ENCODE measurements at places on chromosomes 2 and 18.

- DNase-seq, result no peak
Measured at GRCh38 chr2:48717846-48718245, 37.7 kb downstream of the LHCGR start.

GRCh38 chr2:216302981-216303676 lies 69.2 kb downstream of the MARCHF4 start:
- DNase-seq, result no peak

GRCh38 chr2:216416571-216417307 lies 4.5 kb downstream of the SMARCAL1 start:
- DNase-seq, result no peak

- DNase-seq, result no peak
Measured at GRCh38 chr2:117308861-117309770, 505.4 kb upstream of the DDX18 start.

DNA sequence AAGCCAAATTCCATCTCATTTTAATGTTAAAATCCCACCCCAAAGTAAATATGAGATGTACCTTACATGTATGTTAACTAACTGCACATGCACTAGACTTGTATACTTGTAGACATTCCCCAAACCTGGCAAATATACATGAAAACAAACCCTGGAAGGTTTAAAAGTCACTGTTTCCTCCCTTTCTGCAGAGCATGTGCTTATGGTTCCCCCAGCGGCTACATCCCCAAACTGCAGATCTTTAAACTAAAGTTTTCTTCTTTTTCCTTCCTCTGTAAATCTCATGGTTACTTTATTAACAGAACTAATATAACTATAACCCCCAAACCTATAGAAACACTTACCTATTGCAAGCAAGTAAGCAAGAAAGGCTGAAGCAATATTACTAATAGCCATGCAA lies 731.5 kb downstream of the LRP1B start:
- DNase-seq, result no peak

- no peak for DNase-seq
Measured at GRCh38 chr2:25539136-25539535, 134.2 kb downstream of the DTNB start.

DNA sequence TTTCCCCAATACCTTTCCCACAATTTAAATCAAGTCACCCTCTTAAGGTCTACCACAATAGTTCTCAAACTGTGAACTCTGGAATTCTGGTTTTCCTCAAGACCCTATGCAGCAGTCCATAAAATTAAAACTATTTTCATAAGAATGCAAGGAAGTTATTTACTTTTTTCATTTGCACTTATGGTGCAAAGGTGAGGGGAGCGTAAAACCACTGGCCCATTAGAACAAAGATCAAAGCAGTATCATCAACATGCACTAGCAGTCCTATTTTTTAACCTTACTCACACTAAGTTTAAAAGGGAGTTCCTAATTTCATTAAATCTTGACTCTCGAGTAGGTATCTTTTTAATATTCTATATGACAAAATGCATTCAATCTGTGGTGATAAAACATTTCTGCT lies 85.3 kb downstream of the MEMO1 start:
- DNase-seq, result no peak

DNA sequence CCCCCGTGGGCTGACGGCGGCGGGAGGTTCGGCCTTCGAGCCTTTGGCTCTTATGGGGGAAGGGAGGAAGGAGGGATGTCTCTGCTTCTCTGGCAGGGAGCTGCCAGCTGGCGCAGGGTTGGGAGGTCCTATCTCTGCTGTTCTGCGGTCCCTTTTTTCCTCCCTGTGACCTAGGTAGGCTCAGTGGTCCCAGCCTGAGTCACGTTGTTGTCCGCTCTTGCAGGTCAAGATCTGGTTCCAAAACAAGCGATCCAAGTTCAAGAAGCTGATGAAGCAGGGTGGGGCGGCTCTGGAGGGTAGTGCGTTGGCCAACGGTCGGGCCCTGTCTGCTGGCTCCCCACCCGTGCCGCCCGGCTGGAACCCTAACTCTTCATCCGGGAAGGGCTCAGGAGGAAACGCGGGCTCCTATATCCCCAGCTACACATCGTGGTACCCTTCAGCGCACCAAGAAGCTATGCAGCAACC lies 2.5 kb downstream of the DLX1 start:
- DNase-seq, result no peak

DNA sequence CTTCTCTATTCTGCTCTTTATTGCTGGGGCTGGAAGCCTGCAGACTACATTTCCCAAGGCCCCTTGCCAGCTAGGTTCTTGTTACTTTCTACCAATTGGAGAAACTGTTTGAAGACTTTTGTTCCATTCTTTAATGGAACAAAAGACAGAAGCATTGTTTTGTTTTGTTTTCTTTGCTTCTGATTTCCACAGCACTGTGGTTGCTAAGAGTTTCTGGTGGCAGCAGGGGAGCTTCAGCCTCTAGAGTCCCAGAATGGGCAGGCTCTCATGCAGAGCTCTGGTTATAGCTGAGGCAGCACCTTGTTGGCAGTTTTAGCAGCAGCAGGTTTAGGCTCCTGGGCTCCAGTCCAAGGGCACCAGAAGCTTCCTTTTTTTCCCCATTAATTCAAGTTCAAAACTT lies 234.3 kb downstream of the ETAA1 start:
- no peak for DNase-seq

- DNase-seq, result no peak
Measured at GRCh38 chr2:219252900-219253752, at the start of gene TUBA4B. Gene TUBA4B (plus strand): TSS chr2:219253243. CDS start chr2:219253408, 165 bp downstream.

- no peak for DNase-seq
Measured at GRCh38 chr2:199488772-199489400, 31.1 kb upstream of the SATB2 start.

- DNase-seq, result no peak
Measured at GRCh38 chr2:64525317-64525613, 1.1 kb downstream of the AFTPH start.

DNA sequence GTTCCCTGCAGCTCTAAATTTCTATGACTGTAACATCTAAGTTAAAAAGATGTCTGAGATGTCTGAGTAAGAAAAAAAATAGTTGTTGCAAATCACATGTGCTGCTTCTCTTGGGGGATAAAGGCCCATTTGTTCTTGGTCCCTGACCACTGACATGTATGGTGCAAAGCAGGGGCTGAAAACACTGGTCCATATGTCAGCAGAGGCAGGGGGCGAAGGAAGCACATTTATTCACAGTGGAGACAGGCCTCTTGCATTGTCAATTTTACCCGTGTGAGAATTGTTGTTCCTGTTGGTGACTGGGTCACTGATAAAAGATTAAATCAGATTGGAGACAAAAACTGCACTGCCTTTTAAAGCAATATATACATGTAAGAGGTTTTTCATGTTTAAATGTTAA lies 38.8 kb downstream of the PRKCE start:
- DNase-seq, result no peak

GRCh38 chr2:148617219-148617618 lies 27.3 kb upstream of the EPC2 start:
- no peak for DNase-seq

DNA sequence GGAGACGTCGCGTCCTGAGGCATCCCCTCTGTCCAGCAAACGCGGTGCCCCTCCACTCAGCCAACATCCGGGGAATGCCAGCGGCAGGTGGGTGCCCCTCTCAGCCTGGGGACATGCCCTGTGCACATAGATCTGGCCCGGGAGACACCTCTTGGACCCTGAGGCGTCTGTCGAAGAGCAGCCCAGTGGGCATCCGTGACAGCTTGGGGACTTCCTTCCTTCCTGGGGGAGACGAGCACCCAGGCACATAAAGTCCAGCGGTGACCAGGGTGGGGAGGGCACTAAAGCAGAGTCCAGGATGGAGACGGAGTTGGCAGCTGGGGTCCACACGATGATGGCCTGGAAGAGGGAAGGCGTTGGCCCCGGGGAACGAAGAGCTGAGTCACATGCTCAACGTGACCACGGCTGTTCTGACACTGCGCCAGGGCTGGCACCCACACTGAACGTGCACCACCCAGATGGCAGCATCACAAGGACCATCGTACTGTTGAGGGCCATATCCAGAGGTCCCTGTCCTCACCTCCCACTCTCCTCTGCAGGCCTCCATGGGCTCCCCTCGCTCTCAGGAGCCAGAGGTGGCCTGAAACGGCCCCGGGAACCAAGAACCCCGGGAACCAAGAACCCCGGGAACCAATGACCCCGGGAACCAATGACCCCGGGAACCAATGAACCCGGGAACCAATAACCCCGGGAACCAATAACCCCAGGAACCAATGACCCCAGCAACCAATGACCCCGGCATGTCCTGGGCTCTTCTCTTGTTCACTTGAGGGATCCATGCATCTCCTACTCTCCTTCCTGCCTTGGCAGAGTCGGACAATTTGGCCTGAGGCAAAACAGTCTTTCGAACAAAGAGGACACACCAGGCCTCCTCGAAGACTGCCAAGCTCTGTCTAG lies 22.6 kb downstream of the HDAC4 start:
- DNase-seq, result no peak

DNA sequence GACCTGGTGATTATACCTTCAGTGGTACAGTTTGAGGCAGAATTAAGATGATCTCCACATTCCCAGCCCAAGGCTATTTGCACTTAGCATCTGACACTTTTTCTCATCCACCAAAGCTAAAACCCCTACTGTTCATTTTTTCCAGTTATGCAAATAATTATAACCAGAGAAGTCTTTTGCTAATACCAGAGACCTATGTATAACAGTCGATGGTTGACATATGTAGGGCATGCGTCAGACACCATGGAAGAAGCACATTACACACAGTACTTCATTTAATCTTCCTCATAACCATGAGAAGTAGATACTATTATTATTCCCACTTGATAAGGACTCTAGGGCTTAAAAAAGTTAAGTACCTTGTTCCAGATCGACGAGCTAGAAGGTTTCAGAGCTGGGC lies 36.5 kb downstream of the AP1S3 start:
- DNase-seq, result no peak

DNA sequence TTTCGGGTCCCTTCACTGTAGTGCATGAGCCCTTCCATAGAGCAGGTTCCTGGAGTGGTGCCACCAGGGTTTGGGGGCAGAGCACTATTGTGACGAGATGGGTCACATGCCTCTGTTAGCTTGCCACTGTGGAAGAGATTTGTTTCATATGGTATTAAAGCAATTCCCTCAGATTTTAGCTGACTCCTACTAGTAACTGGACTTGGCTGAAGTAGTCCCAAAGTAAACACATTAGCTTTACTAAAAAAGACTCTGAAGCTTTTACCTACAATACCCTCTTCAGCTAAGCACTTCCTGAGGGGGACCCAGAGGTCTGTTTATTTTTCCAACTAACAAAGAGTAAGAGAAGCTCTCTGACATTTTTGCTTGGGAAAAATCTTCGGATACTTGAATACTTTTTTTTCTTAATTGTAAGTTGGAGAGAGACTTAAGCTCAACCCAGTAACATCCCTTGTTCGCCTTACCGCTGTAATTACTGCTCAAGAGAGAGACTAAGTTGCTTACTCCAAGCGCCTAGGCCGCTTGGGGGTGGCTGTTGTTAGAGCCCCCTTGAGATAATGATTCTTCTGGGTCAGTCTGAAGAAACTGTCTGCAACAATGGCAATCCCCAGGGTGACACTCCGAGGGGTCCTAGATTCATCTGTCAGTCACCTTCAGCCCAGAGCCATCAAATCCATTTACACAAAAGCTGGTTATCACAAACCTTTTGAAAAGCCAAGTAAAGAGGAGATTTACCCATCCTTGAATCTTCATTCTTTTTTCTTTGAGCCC lies 177.4 kb downstream of the FIGN start:
- DNase-seq, result no peak

DNA sequence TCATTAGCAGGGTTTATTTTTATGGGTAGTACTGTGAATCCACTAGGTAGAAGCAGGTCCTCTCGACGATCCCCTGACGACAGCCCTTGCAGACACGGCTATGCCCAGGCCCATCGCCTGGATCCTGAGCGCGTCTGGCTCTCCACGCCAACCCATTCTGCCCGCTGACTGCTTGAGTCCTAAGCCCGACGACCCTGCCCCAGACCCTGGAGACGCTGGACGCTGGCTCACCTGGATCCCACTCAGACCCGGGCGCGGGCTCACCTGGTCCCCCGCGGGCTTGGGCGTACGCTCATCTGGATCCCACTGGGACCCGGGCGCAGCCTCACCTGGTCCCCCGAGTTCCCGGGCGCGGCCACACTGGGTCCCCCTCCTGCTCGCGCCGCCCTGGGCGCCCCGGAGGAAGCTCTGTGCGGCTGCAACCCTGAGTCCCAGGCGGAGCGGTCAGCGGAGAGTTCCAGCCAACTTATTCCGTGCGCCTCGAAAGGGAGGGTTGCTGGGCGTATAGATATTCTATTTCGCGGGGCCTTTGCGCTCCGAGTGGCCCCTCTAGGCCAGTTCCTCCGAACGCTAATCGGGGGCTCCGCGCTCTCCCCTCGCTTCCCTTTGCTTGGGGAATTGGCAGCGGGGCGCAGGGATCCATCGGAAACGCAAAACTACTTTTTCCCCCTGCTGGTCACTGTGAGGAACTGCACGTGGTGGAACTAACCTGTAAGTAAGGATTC lies 22.4 kb upstream of the RMP24 start:
- no peak for DNase-seq

GRCh38 chr2:224198436-224198835 lies 159.3 kb upstream of the SERPINE2 start:
- no peak for DNase-seq

- no peak for DNase-seq
Measured at GRCh38 chr2:33489835-33490431, 13.5 kb downstream of the RASGRP3 start.

- DNase-seq, result no peak
Measured at GRCh38 chr2:122083256-122084048, 328.0 kb downstream of the TSN start.

GRCh38 chr2:178397002-178397605 lies 53.9 kb downstream of the PRKRA start:
- no peak for DNase-seq

DNA sequence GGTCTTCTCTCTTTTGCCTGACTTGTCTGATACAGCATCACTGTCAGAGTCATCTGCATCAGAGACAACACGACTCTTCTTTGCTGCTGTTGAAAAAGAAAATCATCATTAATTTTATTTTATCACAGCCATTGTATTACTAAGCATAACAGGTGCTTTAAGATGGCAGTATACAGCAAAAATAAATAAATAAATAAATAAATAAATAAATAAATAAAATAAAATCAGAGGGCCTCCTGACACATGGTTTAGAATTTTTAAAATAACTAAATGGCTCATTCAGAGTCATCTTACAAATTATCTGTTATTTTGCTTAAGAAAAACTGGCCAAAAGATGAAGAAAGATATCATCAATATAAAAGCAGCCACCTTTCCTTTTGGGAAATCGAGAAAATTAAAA lies 22.8 kb downstream of the IWS1 start:
- no peak for DNase-seq

DNA sequence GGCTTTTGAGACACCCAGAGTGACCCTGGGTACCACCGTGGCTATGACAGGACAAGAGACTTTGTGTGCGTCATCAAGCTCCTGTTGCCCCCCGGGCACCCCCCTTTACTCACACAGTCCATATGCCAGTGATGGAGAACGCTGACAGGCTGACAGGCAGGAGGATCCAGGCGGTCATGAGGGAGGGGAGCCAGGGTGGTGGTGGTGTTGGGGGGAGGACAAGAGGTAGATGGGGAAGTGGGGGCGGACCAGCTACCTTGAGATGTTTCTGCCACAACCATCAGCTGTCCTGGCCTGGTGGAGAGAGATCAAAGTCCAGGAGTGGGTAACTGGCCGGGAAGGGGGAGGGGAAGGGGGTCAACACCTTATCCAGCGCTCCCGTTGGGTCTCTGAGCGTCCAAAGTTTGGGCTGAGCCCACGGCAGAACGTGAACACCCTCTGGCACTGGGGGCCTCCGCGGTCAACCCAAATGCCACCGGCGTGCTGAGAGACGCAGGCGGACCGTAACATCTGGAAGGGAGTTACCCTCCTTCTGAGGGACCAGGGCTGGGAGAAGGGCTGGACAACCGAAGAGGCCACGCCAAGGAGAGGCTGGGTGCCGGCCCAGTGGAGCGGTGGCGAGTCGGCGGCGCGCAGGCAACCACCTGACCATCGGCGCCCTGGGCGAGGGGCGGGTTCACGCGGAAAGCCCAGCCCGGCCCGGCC lies 575 bp downstream of the TMEM150A start:
- DNase-seq, result no peak

Measured in AG09309 (cell line).